Activated T-helper 17 cell treated with anti-CD3 and anti-CD28 coated beads, Interleukin-2, amount 50 U/mL, for 72 hours (primary cell): ENCODE measurements at places on chromosomes 4 and X.

GRCh38 chrX:45745479-45745878, 544.8 kb upstream of the DIPK2B start:
- no peak for ATAC-seq
- no peak overlapping the region for H3K4me3 ChIP-seq
- H3K27ac ChIP-seq, result peak overlapping the region; percentile 74
- peaks cover 8% of the 10 kb centered on the region for H3K4me1 ChIP-seq
- H3K36me3 ChIP-seq, result peaks cover 36% of the 10 kb centered on the region
- no peaks in the 10 kb centered on the region for H3K27me3 ChIP-seq

DNA sequence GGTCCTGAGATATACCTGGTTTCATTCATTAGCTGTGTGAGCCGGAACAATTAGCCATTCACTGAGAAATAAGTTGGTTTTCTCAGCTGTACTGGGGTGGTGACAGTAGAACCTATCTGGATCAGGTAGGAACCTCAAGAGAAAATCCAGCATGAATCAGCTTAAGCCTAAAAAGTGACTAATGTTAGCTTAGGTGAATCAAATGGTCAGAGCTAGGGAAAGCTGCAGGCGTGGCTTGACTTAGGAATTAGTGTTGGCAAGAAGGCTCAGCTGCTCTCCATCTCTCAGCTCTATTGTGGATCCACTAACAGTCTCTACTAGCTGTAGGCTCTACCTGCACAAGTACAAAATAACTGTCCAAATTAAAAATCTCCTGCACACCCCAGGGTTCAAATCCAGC, 1025.5 kb downstream of the RAB28 start:
- no peaks in the 10 kb centered on the region for H3K36me3 ChIP-seq
- H3K27ac ChIP-seq, result no peak overlapping the region
- ATAC-seq, result no peak

- no peak overlapping the region for H3K4me3 ChIP-seq
- no peaks in the 10 kb centered on the region for H3K4me1 ChIP-seq
- ATAC-seq, result no peak
- H3K27me3 ChIP-seq, result peaks cover 31% of the 10 kb centered on the region
- H3K36me3 ChIP-seq, result no peaks in the 10 kb centered on the region
- no peak overlapping the region for H3K27ac ChIP-seq
Measured at GRCh38 chr4:143390764-143391163, 54.1 kb downstream of the GAB1 start.

GRCh38 chr4:14877246-14878225, 124.7 kb upstream of the CPEB2 start:
- H3K36me3 ChIP-seq, result no peaks in the 10 kb centered on the region
- H3K27ac ChIP-seq, result no peak overlapping the region
- no peak overlapping the region for H3K4me3 ChIP-seq
- ATAC-seq, result no peak
- peaks cover 7% of the 10 kb centered on the region for H3K4me1 ChIP-seq
- peaks cover 3% of the 10 kb centered on the region for H3K27me3 ChIP-seq

DNA sequence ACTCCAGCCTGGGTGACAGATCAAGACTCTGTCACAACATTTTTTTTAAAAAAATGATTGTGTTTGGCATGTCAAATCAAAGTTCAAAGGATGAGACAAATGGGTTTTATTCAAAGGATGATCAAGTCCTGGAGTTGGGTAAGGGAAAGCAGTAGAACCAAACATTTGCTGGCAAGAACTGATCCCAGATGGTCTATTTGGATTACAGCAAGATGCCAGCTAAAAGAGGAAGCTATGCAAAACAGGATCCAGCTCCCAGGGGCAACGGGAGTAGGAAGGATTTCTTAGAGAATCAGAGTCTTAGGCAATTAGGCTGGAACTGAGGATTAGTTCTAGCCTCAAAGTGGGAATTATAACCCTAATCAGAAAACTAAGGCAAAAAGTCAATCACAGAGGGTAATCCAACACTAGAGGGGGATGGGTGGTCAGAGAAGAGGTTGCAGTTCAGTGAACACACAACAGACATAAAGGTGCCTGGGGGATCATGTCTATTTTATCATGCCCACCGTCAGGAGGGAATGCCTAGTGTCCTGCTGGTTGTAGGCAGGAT, 133.0 kb upstream of the PLS3 start:
- no peaks in the 10 kb centered on the region for H3K27me3 ChIP-seq
- no peaks in the 10 kb centered on the region for H3K36me3 ChIP-seq
- ATAC-seq, result no peak
- no peak overlapping the region for H3K4me3 ChIP-seq
- no peaks in the 10 kb centered on the region for H3K4me1 ChIP-seq

DNA sequence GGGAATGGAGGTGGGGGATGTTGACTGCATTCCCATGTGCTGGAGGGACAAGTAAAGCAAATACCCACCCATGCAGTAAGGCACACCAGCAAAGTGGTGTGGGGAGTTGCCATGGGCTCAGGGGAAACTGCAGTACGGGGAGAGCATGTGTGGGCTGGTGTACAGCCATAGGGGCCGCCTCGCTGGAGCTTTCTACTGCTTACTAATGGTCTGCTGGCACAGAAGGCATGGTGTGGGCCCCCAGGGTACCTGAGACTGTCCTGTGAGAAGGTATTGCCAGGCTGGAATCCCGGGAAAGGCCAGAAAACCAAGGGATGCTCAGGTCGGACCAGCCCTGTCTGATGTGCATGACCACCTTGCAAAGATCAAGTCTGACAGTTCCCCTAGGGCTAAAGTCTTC, 199.1 kb downstream of the ARHGEF9 start:
- no peaks in the 10 kb centered on the region for H3K27me3 ChIP-seq
- H3K4me3 ChIP-seq, result no peak overlapping the region
- no peak overlapping the region for H3K27ac ChIP-seq
- ATAC-seq, result no peak
- no peaks in the 10 kb centered on the region for H3K4me1 ChIP-seq

GRCh38 chr4:24884902-24885301, 27.9 kb downstream of the CCDC149 start:
- H3K36me3 ChIP-seq, result no peaks in the 10 kb centered on the region
- no peak overlapping the region for H3K27ac ChIP-seq
- H3K27me3 ChIP-seq, result peaks cover 13% of the 10 kb centered on the region
- H3K4me1 ChIP-seq, result no peaks in the 10 kb centered on the region
- ATAC-seq, result no peak
- no peak overlapping the region for H3K4me3 ChIP-seq

- H3K36me3 ChIP-seq, result peaks cover 6% of the 10 kb centered on the region
- H3K4me3 ChIP-seq, result peak overlapping the region; percentile 34
- H3K27me3 ChIP-seq, result no peaks in the 10 kb centered on the region
Measured at GRCh38 chrX:11792461-11793421, 34.7 kb downstream of the MSL3 start.

- H3K36me3 ChIP-seq, result peaks cover 27% of the 10 kb centered on the region
- no peak overlapping the region for H3K4me3 ChIP-seq
- H3K4me1 ChIP-seq, result peaks cover 5% of the 10 kb centered on the region
- no peak overlapping the region for H3K27ac ChIP-seq
- ATAC-seq, result no peak
Measured at GRCh38 chr4:183639291-183639690, 19.7 kb downstream of the RWDD4 start.

DNA sequence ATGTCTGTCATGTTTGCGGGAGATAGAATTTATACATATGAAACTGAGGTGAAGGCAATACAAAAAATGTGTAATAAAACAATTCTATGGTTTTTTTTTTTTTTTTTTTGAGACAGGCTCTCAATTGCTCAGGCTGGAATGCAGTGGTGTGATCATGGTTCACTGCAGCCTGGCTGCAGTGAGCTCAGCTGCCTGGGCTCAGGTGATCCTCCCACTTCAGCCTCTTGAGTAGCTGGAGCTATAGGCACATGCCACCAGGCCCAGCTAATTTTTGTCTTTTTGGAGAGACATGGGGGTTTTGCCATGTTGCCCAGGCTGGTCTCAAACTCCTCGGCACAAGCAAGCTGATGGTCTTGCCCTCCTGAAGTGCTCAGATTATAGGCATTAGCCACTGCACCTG, 10.1 kb downstream of the RADX start:
- H3K36me3 ChIP-seq, result peaks cover 7% of the 10 kb centered on the region
- no peaks in the 10 kb centered on the region for H3K4me1 ChIP-seq
- ATAC-seq, result no peak
- H3K4me3 ChIP-seq, result no peak overlapping the region

GRCh38 chr4:181897935-181898334, 345.3 kb upstream of the TENM3 start:
- H3K4me1 ChIP-seq, result no peaks in the 10 kb centered on the region
- H3K4me3 ChIP-seq, result no peak overlapping the region
- no peak overlapping the region for H3K27ac ChIP-seq
- no peak for ATAC-seq
- H3K27me3 ChIP-seq, result no peaks in the 10 kb centered on the region

- H3K27ac ChIP-seq, result no peak overlapping the region
- no peaks in the 10 kb centered on the region for H3K27me3 ChIP-seq
- no peak for ATAC-seq
- H3K4me1 ChIP-seq, result no peaks in the 10 kb centered on the region
- no peaks in the 10 kb centered on the region for H3K36me3 ChIP-seq
Measured at GRCh38 chr4:137000432-137000831, 531.9 kb downstream of the PCDH18 start.

DNA sequence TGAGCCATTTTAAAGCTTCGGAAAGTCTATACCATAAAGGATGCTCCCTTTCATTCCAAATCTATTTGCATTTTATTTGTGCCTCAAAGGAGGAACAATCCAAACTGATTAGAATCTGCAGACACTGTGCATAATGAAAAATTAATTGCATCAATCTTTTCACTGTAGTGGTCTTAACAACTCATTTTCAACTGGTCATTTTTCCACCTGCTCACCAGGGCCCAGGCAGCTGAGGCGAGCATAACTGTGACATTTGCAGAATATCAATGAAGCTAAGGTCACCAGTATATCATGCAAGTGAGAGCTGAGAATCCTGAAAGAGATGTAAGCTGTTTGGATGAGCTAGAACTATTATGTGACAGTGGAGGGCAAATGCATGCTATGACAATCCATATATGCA, 387.3 kb upstream of the TECRL start:
- H3K4me3 ChIP-seq, result no peak overlapping the region
- ATAC-seq, result no peak
- no peaks in the 10 kb centered on the region for H3K27me3 ChIP-seq
- H3K36me3 ChIP-seq, result no peaks in the 10 kb centered on the region

GRCh38 chrX:38754102-38754790, 47.0 kb upstream of the MID1IP1 start:
- no peak overlapping the region for H3K4me3 ChIP-seq
- H3K27ac ChIP-seq, result no peak overlapping the region
- no peaks in the 10 kb centered on the region for H3K4me1 ChIP-seq
- no peaks in the 10 kb centered on the region for H3K36me3 ChIP-seq
- H3K27me3 ChIP-seq, result no peaks in the 10 kb centered on the region
- ATAC-seq, result no peak

DNA sequence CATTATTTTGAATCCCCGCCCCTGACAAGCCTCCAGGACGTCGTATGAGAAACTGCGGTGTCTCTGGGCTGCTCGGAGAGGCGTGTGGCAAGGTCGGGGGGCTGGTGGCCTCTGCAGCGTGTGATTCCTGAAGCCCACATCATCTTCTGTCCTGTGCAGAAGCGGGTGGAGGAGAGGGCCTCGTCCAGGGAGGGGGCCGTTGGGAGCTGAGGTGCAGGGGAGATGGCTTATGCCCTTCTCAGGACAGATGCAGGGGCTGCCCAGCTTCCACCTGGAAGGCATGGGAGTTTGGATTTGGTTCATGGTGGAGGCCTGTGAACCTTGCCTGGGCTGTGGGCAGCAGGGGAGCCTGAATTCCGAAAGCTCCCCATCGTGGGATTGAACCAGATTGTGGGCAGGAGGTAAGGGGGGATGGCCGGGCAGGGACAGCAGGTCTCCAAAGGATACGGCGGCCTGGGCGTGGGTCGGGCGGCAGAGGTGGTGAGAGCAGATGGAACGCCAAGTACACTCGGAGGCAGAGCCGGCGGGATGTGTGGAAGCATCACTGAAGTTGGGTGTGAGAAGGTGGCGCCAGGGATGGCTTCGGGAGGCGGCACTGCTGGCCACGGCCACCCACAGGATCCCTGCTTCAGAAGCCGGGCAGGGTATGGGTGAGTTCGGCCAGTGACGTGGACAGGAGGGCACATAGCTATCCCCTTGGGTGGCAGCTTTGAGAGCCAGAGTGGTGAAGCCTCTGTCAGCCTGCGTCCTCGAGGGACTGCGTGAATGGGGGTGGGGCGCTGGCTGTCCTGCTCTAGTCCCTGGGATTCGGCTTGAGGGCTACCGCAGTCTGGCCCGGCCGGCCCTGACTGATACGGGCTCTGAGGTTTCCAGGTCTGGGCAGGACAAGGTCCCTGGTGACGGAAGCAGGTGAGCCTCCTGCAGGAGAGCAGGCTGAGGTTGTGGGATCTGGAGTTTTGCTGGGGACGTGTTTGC, 76.3 kb upstream of the ADRA2C start:
- H3K4me1 ChIP-seq, result no peaks in the 10 kb centered on the region
- H3K4me3 ChIP-seq, result no peak overlapping the region
- H3K27me3 ChIP-seq, result no peaks in the 10 kb centered on the region
- no peak overlapping the region for H3K27ac ChIP-seq
- H3K36me3 ChIP-seq, result no peaks in the 10 kb centered on the region

DNA sequence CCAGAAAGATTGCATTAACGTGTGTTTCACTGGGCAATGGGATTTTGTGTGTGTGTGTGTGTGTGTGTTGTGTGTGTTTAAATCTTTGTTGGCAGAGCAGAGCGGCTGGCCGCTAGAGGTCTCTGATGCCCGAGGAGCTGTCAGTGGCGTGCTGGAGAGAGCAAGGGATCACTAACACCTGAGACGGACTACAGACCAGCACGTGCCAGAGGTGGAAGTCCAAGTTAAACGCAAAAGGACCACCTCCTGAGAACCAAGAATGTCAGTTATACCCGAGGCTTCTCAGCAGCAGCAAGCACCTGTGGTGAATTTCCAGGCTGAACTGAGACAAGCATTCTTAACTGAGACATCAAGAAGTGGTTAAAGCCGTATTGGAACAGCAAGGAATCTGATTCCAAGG, 9.0 kb upstream of the SLC25A14 start:
- no peak overlapping the region for H3K4me3 ChIP-seq
- H3K4me1 ChIP-seq, result no peaks in the 10 kb centered on the region
- H3K36me3 ChIP-seq, result no peaks in the 10 kb centered on the region
- ATAC-seq, result peak; percentile 46
- peaks cover 11% of the 10 kb centered on the region for H3K27me3 ChIP-seq
- H3K27ac ChIP-seq, result no peak overlapping the region

DNA sequence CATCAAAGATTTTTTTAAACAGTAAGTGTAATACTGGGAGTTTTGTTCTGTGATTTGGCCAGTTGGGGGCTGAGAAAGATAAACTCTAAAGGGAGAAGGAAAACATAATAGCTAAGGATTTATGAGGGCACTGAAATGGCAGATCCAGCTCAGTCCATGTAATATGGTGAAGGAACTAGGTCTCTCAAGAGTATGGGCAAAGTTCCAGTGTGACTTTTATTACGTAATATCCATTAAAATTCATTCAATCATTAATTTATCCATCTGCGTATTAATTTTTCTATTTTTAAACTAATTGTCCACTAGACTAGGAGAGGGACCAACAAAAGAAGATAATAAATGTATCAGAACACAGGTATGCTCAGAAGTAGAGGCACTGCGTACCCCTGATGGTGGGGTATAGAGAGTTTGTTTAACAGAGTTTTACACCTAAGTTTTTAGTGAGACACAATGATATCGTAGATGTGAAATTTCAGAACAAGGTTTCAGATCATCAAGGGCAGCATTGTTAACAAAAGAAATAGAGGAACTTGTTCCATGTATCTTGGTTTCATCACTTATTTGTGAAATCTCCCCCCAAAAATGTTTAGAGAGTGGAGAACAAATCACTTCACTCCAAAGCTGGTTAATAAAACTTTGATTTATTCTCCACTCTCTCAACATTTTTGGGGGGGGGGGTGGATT, 351.1 kb downstream of the GRXCR1 start:
- no peak overlapping the region for H3K27ac ChIP-seq
- H3K27me3 ChIP-seq, result no peaks in the 10 kb centered on the region
- H3K4me1 ChIP-seq, result no peaks in the 10 kb centered on the region
- H3K4me3 ChIP-seq, result no peak overlapping the region
- ATAC-seq, result no peak
